Panc1 (cell line): ENCODE measurements at places on chromosomes 1 and 21.

GRCh38 chr1:2789986-2790581 lies 11.4 kb downstream of the TTC34 start:
- no peak for DNase-seq

DNA sequence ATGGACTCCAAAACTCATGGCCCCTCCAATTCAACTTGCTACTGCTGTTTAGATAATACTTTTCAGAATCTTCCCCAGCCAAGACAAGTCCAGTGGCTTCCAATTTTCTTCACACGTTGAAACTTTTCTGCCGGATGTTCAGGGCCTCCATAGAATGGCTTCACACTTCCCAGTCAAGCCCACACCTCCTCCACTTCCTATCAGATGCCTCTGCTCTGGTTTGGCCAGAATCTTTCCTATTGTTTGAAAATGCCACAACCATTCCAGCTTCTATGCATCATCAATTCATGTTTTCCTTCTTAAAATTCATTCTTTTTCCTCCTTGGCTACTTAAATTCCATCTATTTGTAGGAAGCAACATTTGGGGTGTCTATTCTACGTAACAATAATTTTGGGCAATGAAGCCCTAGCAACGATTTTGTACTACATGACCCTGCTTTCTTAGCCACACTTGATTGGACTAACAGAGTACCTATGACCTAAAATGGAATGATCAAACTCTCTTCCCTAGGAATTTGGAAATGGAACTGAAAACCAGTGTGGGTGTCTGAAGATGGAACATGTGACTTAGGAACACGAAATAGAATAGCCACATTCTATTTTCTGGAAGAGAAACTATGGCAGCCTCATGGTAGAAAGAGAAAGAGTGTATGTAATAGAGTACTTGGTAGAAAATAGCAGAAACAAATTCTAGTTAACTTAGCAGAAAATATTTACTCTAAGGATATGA lies 74.1 kb upstream of the CNIH3 start:
- no peak for DNase-seq

DNA sequence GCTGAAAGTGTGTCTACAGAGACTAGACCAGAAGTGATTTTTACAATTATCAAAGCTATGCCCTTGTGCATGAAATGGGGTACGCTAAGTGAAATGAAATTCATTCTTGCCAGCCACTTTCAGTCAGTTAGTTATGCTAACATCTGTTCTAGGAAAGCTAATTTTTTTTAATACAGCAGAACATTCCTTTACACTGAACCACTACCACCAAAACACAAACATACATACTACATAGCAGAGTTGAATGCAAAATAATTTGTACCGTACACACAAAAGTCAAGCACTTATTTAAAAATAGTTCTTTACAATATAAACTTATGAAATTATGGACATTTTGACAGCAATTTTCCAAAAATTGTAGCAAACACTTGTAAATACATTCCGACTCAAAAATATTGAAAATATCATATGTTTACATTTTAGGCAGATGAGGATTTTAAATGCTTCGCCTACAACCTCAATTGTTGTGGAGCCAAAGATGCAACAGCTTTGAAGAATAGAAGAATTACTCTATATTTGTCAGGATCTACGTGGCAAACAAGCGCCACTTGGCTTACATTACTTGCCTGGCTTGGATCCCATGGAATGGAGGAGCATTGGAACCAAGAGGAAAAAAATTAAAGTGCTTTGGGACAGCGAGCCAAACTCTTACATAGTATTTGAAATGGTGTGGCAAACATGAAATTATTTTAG lies 30.6 kb downstream of the WLS start:
- DNase-seq = no peak

DNA sequence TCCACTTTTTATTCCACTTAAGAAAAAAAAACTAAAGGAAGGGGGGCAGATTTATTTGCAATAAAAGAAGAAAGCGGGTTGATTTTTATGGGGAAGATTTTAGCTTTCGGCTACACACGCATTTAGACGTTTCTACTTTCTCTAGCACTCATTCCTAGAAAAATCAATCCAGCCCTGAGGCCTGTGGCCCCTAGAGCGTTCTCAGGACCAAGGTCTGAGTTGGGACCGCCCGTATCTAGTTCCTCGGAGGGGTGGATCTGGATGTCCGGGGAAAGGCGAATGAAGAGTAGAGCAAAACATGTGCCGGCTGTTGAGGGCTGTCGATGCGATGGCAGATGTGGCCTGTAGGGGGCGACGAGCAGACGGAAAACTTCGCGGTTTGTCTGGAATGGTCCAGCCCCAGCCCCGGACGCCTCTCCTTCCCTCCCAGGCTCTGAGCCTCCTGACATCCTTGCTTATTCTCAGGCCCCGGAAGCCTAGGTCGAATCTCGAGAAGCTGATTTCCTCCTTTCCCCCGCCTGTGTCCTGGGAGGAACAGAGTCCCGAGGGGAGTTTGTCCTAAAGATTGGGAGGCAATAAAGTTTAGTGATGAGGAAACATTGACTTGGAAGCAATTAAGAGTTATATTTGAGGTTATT lies 5.2 kb downstream of the FOXD3 start:
- DNase-seq = peak; percentile 41

DNA sequence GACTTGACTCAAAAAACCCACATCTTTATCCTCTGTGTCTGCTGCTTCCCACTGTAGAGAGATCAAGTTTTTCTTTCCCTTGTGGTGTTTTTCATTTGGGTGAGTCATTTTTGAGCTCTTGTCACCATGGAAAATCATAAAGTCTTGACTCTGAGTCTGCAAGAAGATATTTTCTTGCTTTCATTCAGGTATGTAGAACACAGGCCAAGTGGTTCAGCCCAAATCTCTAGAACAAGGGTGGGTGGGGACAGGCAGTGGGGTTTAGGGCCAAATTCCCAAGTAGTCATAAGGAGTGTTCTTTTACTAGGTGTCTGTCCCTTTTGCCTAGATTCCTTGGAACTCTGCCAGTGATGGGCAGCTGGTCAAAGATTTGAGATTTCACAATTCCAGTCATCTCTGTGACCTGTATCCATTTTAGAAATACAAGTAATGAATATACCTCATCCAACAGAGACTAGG lies 21.5 kb upstream of the ARHGAP29 start:
- no peak for DNase-seq

DNA sequence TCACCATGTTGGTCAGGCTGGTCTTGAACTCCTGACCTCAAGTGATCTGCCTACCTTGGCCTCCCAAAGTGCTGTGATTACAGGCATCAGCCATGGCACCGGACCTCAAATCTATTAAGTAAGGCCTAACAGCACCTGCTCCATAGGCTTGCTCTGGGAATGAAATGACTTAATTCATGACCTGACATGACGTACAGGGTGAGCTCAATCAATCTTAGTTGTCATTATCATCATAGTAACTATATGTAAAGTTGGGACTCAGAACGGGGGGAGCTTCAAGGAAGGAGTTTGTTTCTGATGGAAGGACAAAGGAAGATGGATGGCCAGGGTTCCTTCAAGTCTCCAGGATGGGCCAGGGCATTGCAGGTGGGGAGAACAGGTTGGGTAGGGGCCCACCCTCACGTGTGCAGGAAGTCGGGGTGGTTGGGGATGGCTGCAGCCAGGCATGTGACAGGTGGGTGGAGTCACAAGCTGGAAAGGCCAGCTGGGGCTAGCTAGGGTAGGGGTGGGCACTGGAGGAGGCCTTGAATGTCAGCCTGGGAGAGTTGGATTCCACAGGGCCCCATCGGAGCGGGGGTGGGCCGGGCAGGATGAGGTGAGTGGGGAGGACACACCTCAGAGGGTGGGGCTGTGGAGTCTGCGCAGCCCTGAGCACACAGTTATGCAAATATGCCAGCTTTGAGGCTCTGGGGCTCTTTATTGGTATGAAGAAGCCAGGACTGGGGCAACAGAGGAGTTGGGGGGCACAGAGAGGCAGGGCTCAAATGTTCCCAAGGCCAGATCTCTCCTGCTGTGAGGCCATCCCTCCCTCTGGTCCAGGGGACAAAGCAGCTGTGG lies 9.6 kb downstream of the TRIM62 start:
- no peak for DNase-seq
